ENCODE measurements at places on chromosomes 11 and 22. TPM values are rescaled to one million over a fixed set of nuclear protein-coding genes. Genes with fewer than 3 reads are reported as not detected.
A peak's percentile ranks its signal among the peaks of the same experiment; 100 is the strongest.

GRCh38 chr22:42108848-42109247 is 18.3 kb upstream of the NDUFA6 start:
- no peak for DNase-seq

The NFAM1 gene
- 0.11 TPM for total RNA-seq

DNA sequence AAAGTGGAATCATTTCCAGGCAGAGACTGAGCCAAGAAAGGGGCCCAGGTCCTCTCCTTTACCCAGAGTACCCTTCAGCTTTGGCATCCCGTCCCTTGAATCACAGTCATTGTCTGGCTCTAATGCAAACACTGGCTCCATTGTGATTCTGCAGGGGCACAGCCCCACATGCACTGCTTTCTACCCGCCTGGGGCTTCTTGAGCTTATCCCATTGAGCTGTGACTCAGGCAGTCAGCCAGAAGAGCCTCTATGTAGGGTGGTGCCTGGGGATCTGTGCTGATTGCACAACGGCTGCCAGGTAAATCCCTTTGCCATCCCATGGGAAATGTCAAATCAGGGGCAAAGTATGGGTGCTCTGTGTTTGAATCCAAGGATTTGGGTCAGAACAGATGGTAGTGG is 88.9 kb downstream of the RASSF10 start:
- no peak for DNase-seq

- no peak for DNase-seq
These were observed 7.1 kb upstream of the CD59 start for GRCh38 chr11:33743291-33743690.

The CD248 gene
- total RNA-seq: 0.26 TPM

The OR10A2 gene
- total RNA-seq: not detected

DNA sequence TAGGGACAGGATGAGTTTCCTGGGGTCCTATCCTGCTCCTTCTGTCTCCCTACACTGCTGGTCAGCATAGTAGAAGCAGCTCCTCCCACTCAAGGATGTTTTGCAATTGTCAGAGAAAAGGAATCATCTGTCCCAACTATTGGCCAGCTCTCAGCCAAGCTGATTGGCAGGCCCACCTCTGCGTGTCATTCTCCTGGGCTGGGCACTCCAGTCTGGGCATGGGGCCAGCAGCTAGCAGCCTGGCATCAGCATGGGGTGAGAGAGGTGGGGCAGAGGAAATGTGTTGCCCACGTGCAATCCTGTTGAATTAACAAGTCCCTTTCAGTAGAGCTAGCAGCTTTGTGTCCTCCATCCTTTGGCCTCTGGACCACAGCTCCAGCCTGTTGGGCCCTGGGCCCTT is 14.1 kb downstream of the ANKK1 start:
- DNase-seq: no peak

DNA sequence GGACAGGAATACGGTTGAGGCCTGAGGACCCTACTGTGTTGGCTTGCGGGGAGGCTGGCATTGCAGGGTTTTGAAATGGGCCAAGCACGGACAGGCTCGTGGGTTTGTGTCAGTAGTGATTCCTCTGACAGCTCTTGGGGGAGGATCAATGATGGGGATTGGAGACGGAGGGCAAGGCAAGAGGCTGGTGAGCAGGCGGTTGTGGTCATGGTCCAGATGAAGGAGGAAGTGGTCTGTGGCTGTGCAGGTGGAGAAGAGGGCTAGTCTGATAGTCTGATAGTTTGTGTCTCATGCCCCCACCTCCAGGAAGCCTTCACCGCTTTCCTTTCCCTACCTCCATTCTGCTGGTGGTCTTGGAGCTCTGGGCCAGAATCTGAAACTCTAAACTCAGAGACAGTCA is 3.0 kb downstream of the MAFF start:
- DNase-seq: no peak

The CNTN5 gene
- total RNA-seq: not detected

DNA sequence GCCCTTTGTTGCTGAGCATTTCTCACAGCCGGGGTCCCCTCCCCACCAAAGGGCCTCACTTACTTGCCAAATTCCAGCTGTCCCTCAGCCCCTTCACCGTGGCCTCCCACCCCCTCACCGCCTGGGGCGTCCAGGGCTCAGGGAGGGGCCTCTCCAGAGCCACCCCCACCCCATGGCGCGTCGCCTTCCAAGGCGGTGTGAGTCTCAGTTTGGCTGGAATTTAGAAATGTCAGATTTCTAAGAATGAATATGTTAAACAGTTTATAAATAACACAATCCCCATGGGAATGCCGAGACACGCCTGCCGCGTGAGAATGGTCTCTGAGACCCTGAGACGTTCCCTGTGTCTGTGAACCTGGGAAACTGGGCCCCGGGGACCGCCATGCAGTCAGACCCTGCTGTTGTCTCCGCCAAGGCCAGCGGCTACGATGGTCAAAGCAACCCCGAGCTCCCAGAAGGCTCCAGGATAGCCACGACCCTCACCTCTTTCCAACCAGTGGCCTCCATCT is 28.9 kb downstream of the CELSR1 start:
- DNase-seq: no peak

The ACR gene
- total RNA-seq: not detected

- no peak for DNase-seq
These were observed 213.0 kb upstream of the NARS2 start for GRCh38 chr11:78787696-78788095.

DNA sequence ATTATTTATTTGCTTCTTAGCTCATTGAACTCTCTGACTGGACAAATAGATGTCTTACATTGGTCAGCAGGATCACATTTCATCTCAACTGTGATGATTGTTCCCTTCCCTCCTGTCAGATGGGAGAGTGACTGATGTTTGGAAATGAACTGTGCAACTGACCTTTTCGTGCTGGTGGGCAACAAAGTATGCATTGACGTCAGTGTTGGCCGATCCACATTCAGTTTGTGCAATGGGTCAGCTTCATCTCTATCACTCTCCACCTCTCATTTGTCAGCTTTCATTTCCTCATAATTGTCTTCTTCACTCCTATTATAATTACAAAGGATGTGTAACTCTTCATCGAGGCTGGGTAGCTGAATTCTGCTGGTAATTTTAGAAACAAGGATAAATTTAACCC is 71.3 kb downstream of the PPP2R1B start:
- no peak for DNase-seq

GRCh38 chr22:29470159-29470855 is 9.7 kb upstream of the NEFH start:
- DNase-seq: peak; percentile 92

GRCh38 chr22:22896601-22897000 is 9.0 kb downstream of the IGLL5 start:
- no peak for DNase-seq

GRCh38 chr11:123454060-123454651 is 24.1 kb downstream of the GRAMD1B start:
- peak; percentile 88 for DNase-seq

The FAM227A gene
- total RNA-seq: 0.63 TPM

The F2 gene
- not detected for total RNA-seq

DNA sequence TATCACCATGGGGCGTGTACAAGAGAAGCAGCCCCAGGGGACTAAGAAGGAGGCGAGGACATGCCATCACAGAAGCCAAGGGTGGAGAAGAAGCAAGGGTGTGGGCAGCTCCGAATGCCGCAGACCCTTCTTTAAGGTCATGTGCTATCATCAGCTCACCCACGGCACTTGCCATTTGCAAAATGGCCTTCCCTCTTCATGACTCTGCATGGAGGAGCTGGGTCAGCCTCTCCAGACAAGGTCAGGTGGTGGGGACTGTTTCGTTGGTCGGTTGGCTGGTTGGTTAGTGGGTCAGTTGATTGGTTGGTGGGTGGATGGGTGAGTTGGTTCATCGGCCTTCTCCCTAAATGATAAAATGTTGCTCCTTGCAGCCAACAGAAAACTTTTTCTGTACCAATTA is 622.5 kb downstream of the TBC1D22A start:
- no peak for DNase-seq

The LYVE1 gene
- not detected for total RNA-seq

The TMEM132A gene
- total RNA-seq: 1.9 TPM

- DNase-seq: no peak
These were observed 35.1 kb downstream of the GRIA4 start for GRCh38 chr11:105644839-105645573.

- DNase-seq: no peak
These were observed 213.1 kb upstream of the ZBED5 start for GRCh38 chr11:11070976-11071375.

The EPS8L2 gene
- total RNA-seq: 10.5 TPM

GRCh38 chr11:63212742-63213141 is 30.7 kb downstream of the SLC22A25 start:
- peak; percentile 26 for DNase-seq

- no peak for DNase-seq
These were observed 86.9 kb downstream of the STIM1 start for GRCh38 chr11:3942160-3942955.

DNA sequence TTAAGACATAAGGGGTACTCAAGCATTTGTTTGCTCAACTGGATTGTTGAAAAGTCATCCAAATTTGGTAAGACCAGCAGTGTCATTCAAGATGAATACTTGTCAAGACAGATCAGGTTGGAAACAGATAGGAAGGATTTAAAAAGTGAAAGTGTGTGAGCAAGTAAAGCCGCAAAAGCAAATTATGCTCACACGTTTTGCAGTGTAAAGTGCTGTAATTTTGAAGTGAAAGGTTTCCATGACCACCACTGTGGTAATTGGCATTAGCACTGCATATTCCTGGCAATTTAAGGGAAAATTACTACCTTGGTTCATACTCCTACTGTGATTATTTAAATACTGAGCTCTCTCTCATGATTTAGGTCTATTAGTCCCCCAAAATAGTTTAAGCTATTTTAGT is 704.1 kb upstream of the CCDC179 start:
- DNase-seq: no peak

The RAB3IL1 gene
- 0.09 TPM for total RNA-seq

The OAF gene
- 1.4 TPM for total RNA-seq

DNA sequence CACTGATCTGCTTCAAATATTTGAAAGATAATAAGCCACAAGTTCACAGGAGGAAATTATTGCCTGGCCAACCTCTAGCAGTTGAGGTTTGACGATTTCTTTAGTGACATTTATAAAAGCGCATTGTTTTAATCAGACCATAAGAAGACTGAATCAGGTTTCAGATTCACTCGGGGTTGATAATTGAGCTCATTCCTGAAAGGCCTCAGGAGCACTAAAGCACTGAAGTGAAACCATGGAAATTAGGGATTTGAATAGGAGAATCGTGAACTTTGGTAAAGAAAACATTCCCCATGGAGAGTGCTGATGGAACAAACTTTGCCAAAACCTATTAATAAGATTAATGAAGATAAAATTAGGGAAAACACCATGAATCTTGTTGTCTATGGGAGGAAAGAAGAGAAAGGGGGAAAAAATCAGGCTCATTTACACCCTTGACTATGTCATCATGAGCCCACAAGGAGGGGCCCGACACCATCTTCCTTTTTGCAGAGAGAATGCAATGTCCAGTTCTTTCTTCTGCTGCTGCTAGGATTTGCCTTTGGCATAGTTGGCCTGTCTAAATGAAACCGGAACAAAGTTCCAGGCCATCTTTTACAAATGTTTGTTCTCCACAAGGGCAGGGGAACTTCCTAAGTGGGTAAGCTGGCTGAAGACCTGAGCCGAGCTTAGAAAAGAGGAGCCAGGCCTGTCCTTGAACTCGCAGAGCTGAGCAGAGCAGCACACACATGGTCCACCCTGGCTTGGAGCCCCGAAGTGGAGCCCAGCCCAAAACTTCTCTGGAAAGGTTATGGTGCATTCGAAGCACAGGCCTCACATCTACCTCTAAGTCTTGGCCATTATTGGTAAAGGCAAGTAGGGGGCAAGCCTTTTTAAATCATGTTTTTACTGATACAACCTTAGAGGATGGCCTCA is 56.1 kb upstream of the EIF3M start:
- DNase-seq: no peak

The MTMR2 gene
- total RNA-seq: 36.5 TPM

The SCARF2 gene
- total RNA-seq: 0.46 TPM

- DNase-seq: no peak
These were observed 20.6 kb downstream of the MRPL23 start for GRCh38 chr11:1967641-1968225.

- no peak for DNase-seq
These were observed 9.7 kb downstream of the ASCL2 start for GRCh38 chr11:2260491-2261364.

- peak; percentile 73 for DNase-seq
These were observed 41.3 kb upstream of the RDX start for GRCh38 chr11:110337570-110338193.

The ELMOD1 gene
- total RNA-seq: not detected

The CECR2 gene
- 0.18 TPM for total RNA-seq

The CRYBB3 gene
- 0.34 TPM for total RNA-seq

GRCh38 chr11:129804012-129804411 is 11.6 kb upstream of the TMEM45B start:
- DNase-seq: no peak

- no peak for DNase-seq
These were observed 1.7 kb upstream of the ABTB2 start for GRCh38 chr11:34359548-34359891.

- DNase-seq: no peak
These were observed 177.4 kb upstream of the SYT13 start for GRCh38 chr11:45463541-45463940.

- DNase-seq: no peak
These were observed 7.0 kb downstream of the FADD start for GRCh38 chr11:70210051-70210501.

DNA sequence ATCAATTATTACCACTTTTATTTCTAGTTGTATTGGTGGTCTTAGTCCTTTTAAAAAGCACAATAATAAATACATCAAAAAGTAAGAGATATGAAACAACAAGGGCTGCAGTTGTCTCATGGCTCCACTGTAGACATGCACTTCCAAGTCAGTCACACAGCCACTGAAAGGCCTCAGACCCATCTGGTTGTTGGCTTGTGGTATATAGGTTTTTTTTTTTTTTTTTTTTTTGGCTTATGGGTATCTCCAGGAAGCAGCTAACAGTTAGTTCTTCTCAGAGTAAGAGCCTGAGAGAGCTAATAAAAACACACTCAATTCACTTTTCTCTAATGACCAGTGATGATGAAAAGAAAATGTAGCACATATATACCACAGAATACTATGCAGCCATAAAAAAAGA is 6.0 kb upstream of the OR52E6 start:
- no peak for DNase-seq

The NAV2 gene
- 0.54 TPM for total RNA-seq

DNA sequence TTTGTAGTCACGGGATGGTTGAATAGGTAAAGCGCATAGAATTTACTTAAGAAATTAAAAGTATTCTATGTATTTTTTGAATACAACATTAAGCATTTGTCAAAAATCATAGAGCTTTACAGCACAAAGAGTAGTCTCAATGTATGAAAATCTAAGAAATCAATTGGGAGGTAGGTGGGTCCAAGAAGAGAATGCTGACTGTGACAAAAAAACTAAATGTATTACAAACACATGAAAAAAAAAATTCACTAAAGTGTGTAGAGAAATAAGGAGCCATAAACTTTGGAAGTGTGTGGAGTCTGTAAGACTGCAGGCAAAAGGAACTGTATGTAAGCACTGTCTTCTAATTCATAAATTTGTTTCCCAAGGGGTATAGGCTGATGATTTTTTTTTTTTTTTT is 558.3 kb downstream of the JRKL start:
- no peak for DNase-seq

- no peak for DNase-seq
These were observed 90.6 kb upstream of the NTM start for GRCh38 chr11:131279654-131280384.

GRCh38 chr22:49918911-49919881 is 762 bp downstream of the CRELD2 start:
- DNase-seq: no peak
